Stimulated activated CD4-positive, alpha-beta T cell treated with anti-CD3 and anti-CD28 coated beads, Interleukin-2, amount 100 ng/mL, for 24 hours (primary cell): ENCODE measurements at places on chromosomes 5 and 9.

- no peak for DNase-seq
Measured at GRCh38 chr9:114080773-114081440, 2.8 kb upstream of the AMBP start.

GRCh38 chr5:90000351-90000750, 409.2 kb downstream of the CETN3 start:
- DNase-seq, result no peak

DNA sequence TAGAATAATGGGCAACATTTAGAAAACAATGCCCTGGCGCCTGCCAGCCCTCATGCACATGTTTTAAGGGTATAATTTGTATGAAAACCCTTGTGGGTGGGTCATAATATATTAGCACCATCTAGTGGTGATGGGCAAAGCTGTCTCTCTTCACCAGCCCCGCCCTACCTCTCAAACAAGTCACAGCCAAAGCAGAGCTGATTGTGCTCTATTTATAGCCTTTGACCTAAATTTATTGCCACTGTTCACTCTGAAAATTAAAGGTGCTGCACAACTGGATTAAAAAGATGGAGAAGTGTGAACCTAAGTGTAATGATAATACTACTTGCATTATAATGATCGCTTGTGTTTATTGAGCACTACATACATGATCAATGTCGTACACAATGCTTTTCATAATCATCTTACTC, 131.9 kb upstream of the ANKH start:
- DNase-seq, result peak; percentile 46

DNA sequence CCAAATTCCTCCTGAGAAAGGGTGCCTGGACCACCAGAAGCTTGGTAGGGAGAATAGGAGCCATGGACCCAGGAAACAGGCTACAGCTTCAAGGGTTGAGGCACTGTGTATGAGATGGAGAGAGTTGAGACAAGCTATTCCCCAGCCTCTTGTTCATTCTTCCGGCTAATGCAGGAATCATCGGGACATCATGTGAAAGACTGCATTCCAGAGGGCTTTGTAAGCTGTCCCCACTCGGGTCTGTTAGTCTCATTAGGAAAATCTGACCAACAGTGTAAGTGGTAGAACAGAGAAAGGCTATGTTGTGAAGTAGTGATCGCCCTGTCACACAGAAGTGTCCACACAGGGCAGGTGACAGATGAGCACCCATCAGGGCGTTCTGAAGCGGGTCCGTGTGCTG, 81.4 kb downstream of the GABBR2 start:
- DNase-seq, result no peak

DNA sequence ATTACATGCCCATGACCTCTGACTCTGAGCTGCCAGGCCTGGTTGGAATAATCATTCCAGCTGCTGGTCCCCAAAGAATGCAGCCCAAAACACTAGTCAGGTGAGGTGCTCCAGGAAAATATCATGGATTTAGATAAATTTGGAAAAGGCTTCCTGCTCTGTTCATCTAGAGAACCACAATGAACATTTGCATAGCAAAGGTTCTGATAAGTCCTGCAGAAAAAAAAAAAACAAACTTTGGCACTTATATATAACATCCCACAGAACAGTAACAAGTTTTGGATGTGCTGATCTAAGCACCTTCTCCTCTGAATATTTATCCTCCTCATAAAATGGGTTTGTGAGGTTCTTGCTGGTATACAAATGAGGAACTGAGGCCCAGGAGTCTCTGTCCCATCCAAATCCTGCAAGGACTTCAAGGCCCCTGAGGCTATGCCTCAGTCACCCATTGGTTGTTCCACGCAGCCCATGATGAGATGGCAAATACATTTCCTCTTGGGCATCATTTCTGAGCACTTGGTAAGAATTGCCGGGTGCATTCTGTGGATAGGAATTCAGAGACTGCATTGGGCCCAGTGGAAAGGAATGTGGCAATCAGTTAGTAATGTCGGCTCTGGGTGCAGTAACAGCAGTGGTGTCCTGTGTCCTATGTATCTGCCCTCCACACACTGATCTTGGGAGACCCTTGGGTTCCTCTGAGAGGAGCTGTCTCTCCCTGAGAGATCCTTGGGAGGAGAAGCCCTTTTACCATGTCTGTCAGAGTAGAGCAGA, 73.4 kb upstream of the ASS1 start:
- DNase-seq, result no peak

DNA sequence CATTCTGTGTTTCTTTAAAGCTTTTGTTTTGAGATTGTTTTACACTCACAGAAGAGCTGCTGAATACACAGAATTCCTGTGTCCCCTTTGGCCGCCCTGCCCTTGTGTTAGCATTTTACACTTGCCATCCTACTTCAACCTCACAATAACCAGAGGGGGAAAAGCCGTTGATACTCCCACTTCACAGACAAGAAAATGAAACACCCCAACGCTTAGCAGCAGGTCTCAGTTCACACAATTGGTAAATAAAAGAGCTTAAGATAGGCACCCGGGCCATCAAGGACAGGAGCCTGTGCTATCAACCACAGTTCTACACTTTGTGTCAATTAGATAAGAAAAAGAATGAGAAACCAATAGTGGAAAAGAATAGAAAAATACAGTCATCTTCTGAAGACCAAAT, 178.0 kb downstream of the SYK start:
- DNase-seq, result no peak

DNA sequence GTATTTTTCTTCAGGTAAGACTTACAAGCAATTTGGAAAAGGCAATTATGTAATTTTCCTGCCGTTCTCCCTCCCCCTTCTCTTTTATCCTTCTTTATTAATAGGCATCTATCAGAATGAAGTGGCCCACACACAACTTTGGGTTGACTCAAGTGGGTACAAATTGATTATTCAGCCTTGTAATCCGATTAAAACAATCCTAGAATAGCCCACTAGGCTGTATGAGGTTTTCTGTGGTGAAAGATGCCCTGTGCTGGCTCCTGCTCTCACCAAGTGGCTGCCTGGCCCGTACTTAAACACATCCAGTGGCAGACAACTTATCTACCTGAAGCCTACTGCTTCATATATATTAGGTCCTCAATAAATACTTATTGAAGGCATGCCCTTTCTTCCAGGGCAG, 177.3 kb upstream of the C9orf72 start:
- DNase-seq, result no peak

DNA sequence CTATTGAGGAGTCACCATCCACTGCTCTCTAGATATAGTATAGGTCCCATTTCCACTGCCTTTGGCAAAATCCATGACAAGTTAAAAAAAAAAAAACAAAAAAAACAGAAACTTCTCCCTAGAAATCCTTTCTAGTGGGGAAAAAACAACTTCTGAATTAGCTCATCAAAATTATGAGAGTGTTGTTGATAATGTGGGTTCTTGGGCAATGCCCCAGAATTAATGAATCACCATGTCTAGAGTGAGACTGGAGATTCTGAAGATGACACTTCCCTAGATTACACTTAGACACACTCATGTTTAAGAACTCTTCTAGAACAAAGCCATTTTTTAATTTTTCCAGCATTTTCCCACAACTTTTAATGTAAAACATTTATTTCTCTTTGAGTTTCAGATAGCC, 728.0 kb upstream of the C9orf72 start:
- no peak for DNase-seq

- DNase-seq, result no peak
Measured at GRCh38 chr5:77558266-77558665, 66.2 kb upstream of the WDR41 start.

GRCh38 chr9:120755810-120756434, 37.3 kb downstream of the FBXW2 start:
- DNase-seq, result peak; percentile 64

- no peak for DNase-seq
Measured at GRCh38 chr5:129367883-129368282, 92.2 kb upstream of the ADAMTS19 start.

DNA sequence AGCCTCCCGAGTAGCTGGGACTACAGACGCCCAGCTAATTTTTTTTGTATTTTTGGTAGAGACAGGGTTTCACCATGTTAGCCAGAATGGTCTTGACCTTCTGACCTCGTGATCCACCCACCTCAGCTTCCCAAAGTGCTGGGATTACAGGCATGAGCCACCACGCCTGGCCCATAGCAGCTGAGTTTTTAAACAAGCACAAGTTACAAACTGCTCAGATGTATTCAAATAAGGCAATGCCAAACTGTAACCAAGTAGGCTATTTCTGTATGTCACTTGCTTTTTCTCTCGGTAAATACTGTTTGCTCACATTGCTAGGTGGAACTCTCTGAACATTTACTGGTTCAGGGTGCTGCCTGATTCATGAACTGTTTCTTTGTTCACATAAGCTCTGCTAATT, 799.3 kb upstream of the NUDT12 start:
- DNase-seq, result no peak

GRCh38 chr9:97419309-97419867, 7.5 kb downstream of the TDRD7 start:
- DNase-seq, result no peak

GRCh38 chr5:95835682-95836385, 13.3 kb upstream of the GLRX start:
- DNase-seq, result no peak

DNA sequence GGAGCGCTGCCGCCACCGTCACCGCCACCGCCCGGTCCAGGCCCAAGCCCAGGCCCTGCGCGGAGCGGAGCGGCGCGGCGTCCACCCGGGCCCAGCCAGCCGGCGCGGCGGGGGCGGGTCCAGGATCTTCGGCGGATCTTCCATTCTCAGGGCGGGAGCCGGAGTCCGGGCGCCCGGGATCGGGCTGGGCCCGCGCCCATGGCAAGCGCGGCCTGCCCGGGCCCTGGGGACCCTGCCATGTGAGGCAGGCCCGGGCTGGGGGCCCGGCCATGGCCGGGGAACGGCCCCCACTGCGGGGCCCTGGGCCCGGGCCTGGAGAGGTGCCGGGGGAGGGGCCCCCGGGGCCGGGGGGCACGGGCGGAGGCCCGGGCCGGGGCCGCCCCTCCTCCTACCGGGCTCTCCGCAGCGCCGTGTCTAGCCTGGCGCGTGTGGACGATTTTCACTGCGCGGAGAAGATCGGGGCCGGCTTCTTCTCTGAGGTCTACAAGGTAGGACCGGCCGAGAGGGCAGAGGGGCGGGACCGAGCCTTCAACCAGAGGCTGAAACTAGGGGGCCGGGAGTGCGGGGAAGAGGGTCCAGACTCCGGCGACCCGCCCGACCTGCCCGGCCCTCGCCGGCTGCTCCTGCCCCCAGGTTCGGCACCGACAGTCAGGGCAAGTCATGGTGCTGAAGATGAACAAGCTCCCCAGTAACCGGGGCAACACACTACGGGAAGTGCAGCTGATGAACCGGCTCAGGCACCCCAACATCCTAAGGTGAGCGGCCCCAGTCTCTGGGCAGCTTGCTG, 482 bp downstream of the TESK1 start:
- peak; percentile 42 for DNase-seq

DNA sequence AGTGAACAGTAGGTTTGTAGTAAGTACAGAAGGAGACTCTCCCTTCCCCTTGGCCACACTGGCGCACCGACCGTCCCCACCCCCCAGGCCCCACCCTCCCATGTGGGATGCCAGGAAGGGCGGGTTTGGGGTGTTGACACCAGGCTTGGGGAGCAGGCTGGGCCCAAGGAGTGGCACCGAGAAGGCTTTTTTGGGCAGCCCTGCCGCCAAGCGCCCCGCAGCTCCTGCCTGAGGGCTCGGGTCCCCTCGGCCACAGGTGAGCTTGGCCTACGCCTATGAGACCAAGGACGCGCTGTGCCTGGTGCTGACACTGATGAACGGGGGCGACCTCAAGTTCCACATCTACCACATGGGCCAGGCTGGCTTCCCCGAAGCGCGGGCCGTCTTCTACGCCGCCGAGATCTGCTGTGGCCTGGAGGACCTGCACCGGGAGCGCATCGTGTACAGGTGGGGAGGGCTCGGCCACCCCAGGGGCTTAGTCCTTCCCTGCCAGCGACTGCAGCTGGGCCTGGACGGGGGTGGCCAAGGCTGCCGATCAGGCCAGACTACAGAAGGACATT, 7.3 kb downstream of the GRK6 start:
- no peak for DNase-seq

GRCh38 chr9:82011133-82011532, 22.6 kb downstream of the SPATA31D1 start:
- no peak for DNase-seq

GRCh38 chr5:17772232-17772631, 138.0 kb downstream of the TAF11L14 start:
- DNase-seq, result no peak

DNA sequence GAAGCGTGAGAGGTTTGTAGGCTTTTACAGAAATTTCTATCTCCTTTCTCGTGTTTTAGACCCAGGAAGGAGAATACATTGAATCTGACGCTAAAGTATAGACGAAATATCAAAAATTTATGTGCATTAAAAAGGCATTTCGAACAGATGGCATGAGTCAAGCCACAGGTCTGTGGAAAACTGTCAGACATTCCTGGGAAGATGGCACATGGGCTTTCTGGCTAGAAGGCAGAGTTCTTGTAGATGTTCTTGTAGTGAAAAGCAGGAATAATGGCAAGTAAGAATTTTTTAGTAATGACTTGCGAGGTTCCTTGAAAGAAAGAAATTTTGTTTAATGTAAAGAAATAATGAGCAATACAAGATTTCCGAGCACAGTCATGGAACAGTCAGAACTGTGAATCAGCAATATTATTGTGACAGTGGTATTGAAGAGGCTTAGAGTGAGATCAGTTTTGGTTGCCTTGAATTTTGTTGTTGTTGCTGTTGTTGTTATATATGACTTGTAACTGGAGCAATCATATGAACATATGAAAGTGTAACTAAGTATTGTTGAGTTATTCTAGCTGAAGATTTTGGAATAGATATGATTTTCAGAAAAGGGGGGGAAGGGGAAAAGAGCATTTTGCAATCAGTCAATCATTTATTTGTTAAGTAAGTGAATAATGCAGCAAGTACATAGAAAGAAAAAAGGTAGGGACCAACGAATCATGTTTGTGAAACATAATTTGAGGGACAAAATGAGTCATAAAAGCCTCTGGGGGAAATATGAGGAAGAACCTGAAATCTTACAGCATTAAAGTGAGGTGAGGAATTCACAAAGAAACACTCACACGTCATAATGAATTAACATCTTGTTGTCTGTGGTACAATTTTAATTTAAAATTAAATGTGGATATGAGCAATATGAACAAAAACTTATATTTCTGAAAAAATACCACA, 339.0 kb upstream of the CTNND2 start:
- no peak for DNase-seq

- DNase-seq, result no peak
Measured at GRCh38 chr5:179284751-179285631, 60.3 kb downstream of the ADAMTS2 start.

GRCh38 chr5:86155796-86156195, 461.9 kb upstream of the COX7C start:
- no peak for DNase-seq

GRCh38 chr5:139872851-139873794, 77.5 kb downstream of the PSD2 start:
- DNase-seq, result no peak

GRCh38 chr5:61023131-61023530, 78.1 kb downstream of the NDUFAF2 start:
- DNase-seq, result no peak

DNA sequence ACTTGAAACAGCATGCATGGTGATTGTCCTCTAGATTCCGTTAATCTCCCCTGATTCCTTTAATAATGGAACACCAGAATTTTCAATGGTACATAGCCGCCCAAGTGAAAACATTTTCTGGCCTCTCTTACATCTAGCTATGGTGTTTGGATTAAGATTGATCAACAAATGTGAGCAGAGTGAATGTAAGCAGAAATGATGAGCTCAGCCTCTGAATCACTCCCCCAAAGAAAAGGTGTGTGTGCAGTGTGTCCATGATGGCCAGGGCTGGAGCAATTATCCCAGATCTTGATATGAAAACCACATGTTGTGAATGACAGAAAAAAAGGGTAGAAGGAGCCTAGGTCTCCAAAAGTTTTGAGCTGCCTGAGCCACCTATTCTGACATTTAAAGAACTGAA, 55.3 kb downstream of the OR2K2 start:
- DNase-seq, result no peak

GRCh38 chr5:172436879-172437369, 17.4 kb downstream of the SH3PXD2B start:
- no peak for DNase-seq
